Heart right ventricle (tissue), 16 donors: ENCODE measurements at places on chromosomes 11 and 22.

DNA sequence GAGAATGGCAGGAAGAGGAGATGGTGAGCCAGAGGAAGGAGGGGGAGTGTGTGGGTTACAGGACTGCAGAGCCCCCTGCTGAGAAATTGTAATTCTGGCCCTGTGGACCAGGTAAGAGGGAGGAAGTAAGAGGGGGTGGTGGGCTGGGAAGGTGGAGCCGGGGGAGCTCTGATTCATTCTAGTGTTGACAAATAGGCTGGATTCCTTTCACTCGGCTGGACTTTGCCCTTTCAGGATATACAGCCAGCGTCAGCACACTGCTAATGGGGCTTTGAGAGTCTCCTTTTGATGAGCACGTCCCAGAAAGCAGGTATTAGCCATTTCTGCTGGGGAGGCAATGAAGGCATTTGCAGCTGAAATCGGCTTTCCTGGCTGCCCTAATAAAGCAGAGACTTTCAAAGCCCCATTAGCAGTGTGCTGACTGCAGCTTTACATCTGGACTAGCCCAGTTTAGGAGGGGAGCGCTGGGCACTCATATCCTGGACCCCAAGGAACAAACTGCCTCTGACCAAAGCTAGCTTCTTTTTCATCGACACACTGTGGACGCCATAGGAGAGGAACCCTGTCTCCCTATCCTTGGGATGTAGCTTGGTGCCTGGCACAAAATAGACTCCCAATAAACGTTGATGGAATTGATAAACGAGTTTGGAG, 44.8 kb upstream of the CADM1 start:
- no peak for DNase-seq

GRCh38 chr11:1149545-1149944, 8.2 kb upstream of the MUC5AC start:
- DNase-seq, result no peak

- no peak for DNase-seq
These were observed 8.2 kb downstream of the ARHGEF12 start for GRCh38 chr11:120344302-120345004.

GRCh38 chr11:2156416-2157182, 4.4 kb downstream of the INS start:
- peak; percentile 75 for DNase-seq

- no peak for DNase-seq
These were observed 1342.7 kb upstream of the TENM4 start for GRCh38 chr11:80783561-80783960.

- DNase-seq, result peak; percentile 78
These were observed 5.0 kb upstream of the PICK1 start for GRCh38 chr22:38051900-38052862.

DNA sequence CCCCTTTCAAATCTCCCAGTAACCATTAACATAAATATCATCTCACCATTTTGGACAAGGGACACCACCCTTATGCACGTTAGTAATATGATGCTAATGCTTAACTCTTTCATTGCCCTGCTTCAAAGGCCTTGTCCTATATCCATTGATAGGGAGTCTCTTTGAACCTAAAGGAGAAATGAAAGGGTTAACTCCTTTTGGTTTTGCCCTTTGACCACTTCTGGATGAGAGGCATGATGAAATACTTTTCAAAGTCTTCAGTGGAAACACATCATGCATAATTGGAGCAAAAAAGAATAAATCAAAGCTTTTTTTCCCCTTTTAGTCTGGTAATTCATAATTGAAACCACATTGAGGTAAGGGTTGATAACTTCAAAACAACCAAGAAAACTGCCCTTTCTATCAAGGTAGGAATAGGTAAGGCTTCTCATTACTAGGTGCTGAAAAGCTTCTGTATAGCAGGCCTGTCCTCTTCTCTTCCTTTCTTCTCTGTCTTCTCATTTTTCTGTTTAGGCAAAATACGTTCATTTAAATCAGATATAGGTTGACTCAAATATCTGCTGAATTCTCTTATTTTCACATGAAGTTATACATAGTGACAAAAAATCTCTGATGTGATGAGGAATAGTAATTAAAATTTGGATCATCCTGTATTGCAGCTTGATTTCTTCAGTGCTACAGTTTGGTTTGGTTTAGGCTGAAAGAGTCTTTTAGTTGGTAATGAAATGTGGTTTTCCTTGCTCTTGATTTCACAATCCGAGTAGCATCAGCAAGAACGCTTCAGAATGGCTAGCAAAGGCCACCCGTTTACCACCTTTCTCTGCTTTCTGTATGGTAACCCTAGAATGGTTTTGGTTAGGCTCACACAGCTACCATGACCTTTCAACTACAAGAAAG, 94.8 kb downstream of the EXT2 start:
- DNase-seq, result no peak

- DNase-seq, result no peak
These were observed 91.7 kb upstream of the GRAMD1B start for GRCh38 chr11:123338266-123338800.

DNA sequence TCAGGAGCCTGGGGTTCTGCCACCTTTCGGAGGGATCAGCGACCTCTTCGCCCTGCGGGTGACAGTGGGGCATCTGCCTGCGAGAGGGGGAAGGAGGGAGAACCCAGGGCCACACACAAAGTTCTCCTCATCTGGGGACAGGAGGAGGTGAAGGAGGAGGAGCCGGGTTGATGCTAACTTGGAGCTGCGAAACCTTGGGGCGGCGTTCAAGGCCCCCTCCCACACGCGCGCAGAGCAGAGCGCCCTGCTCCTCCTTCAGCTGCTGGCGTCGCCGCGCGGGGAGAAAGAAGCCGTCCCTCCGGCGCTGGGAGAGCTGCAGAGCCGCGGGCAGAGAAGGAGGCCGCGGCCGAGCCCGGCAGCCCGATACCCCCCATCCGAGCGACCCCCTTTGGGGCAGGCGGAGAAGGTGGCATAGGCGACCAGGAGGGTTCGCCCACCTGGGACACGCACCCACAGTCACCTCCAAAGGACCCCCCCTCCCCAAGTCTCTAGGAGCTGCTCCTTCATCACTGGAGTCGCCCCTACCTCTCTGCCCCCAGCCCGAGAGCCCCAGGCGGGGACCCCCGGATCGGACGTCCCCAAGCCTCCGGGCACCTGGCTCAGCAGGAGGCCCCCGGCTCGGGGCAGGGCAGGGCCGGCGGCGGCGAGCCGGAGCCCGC, at the start of gene RASD2:
RASD2 (plus strand) TSS at position 237 of the 659 bp plus-strand sequence. CDS start 5,979 bp downstream, outside the sequence.
- DNase-seq, result peak; percentile 43

DNA sequence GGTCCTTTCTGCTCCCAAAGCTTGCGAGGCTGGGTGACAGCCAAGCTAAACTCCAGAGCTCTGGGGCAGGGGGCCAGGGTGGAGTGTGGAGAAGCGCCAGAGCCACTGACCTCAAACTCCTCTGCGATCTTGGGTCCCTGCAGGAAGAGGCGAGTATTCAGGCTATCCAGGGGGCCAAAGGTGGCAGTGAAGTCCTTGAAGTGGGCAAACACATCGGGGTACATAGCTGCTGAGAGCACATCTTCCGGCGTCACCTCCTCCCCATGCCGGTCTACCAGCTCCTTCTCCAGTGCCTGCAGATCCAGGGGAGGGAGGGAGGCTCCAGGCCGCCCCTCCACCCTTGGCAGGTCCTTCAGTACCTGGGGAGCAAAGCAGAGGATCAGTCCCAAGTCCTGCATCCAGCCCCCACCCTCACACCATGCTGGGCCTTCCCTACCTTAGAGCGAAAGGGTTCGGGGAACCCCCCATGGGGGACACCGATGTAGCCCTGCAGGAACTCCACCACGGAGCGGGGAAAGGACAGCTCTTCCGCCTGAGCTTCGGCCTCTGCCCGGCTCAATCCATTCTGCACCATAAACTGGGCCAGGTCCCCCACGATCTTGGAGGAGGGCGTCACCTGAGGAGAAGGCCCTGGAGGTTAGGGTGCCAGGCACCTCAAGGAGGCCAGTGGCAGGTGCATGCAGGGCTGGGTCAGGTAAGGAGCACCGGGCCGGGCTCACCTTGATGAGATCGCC, 6.4 kb downstream of the RCE1 start:
- DNase-seq, result no peak

DNA sequence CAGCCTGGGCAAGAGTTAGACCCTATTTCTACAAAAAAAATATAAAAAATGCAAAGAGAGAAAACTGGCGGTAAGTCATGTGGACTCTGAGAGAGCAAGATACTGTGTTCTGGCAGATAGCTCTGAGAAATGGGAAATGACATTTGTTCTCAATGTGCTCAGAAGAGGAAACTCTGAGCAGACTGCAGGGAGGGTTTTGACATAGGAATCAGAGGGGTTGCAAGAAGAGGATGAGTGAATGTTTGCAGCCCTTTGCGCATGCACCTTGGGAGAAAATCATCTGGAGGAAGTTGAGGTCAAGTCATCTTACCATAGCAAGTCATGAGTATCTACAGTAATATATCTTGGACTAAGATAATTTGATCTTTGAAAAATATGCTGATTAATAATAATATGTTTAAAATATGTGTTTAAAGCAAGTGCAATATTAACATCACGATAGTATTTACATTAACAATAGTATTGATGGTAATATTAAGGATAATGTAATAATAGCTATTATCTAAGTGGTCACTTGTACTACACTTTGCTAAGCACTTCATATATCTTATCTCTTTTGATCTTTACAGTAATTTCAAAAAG, 2.6 kb downstream of the ACER3 start:
- DNase-seq, result no peak

- peak; percentile 1 for DNase-seq
These were observed 121.3 kb downstream of the BCR start for GRCh38 chr22:23301591-23301990.
